ENCODE measurements at places on chromosomes 7 and 10.

DNA sequence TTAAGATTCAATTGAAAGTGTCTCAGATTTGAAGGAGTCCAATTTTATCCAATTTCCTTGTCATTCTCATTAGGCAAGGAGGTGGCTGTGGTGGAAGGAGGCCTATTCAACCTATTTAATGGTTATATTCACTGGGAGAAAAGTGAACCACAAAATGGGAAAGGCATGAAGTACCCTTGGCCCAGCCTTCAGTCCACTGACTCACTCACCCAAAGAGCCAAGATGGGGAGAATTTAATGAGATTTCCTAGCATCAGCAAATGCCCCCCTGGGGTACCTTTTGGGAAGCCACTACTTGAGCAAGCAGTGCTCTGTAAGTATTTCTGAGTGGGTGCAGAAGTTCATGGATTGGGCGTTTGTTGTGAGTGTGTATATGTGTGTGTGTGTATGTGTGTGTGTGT is 144.1 kb downstream of the NRP1 start:
- DNase-seq = no peak

DNA sequence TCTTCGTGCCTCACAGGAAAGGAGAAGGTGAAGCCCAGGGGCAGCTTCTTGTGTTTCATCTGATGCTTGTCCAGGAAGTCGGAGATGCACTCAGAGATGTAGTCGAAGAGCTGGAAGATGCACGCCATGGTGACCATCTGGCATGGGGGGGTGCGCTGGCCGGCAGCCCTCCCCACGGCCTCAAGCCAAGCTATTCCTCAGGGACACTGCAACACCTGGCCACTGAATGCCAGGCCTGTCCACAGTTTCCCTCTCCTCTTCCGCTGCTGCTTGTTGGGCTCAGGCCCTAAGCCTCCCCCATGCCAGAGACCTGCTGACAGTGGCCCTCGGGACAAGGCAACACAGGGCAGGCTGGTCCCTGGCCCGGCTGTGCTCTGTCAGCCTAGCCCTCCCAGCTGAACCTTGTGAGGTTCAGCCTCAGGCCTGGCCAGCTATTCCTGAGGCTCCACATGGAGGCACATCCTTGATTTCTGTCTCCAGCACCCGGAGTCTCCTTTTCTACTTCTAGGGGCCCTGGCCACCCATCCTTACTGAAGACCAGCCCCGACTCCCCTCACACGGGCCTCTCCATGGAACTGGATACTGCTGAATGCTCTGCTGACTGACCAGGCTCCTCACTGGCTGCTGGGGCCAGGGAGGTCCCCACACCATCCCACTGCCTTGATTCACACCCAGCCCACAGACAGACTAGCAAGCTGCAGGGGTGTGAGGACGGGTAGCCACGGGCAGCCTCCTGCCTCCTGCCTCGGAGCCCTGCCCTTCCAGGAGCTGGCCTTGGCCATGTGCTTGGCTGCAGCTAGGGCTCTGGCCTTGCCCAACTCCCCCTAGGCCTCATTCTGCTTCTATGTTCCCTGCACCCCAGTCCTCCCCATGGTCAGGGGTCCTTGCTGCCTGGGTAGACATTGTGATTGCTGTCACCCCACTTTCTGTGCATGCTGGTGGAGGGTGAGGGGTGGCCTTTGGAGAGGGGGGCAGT is 10.1 kb upstream of the MYL7 start:
- DNase-seq = no peak

- DNase-seq = no peak
Observed at GRCh38 chr7:77859343-77859742, 60.8 kb downstream of the PHTF2 start.

DNA sequence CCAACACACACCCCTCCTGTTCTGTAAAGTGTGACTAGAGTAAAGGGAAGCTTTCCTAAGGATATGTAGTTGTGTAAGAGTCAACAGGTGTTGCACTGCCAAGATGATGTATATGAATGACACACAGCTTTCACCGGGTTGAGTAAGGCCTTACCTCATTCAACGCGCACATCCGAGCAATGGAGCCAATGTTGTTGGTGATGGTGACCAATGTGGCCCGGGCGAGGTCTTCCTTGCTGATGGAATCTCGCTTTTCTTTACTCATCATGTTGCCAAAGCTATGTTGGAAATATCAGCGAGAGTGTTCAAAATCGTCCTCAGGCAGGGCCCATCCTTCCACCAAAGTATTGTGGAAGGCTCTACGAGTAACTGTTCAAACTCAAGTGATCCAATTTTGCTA is 52.0 kb downstream of the PANK1 start:
- no peak for DNase-seq

DNA sequence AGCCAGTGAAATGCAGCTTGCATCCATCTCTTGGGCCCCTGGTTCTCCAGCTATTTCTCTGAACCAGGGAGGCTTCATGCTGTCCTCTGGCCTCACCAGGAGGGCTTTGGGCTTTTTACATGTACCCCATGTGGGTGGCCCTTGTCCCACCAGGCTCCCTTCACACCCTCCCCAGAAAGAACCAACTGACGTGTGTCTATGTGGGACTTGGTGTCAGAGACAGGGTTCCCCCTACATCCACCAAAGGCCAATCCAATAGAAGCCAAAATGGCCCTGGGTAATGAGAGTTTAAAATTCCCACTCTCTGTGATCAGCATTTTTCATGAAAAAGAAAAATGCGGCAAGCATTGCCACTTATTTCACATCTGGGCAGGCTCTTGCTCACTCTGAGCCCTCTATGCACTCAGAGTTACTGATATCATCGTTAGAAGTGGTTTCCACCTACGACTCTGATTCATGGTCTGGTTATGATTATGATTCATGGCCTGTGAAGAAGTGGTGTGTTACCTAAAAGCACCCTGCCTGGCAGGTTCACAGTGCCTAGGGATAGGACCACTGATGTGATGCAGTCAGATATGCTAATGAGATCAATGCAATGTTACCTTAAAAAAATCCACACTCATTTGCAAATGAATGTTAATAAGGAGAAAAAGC is 133.5 kb downstream of the BUB3 start:
- peak; percentile 78 for DNase-seq
